ENCODE measurements at places on chromosomes 1 and 21. TPM values are rescaled to one million over a fixed set of nuclear protein-coding genes. Genes with fewer than 3 reads are reported as not detected.
A peak's percentile ranks its signal among the peaks of the same experiment; 100 is the strongest.

GRCh38 chr1:225155555-225155954 lies 226.1 kb downstream of the DNAH14 start:
- no peak for DNase-seq

DNA sequence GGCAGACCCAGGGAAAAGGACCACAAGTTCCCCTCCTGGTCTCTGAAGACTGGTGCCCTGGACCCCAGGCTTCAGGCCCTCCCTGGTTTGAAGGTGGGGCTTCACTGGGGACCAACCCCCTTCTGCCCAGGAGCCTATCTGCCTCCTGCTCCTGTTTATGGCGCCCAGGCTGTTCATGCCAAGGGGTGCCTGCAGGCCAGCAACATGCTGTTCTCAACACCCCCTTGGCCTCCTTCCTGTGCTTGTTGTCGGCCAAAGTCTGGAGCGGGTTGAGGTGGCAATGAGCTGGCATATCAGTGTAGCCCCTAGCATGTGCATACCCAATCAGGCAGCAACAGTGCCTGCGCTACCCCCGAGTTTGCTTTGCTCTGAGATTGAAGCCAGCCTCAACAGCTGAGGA lies 46.3 kb downstream of the ATP6V1G3 start:
- DNase-seq, result no peak

DNA sequence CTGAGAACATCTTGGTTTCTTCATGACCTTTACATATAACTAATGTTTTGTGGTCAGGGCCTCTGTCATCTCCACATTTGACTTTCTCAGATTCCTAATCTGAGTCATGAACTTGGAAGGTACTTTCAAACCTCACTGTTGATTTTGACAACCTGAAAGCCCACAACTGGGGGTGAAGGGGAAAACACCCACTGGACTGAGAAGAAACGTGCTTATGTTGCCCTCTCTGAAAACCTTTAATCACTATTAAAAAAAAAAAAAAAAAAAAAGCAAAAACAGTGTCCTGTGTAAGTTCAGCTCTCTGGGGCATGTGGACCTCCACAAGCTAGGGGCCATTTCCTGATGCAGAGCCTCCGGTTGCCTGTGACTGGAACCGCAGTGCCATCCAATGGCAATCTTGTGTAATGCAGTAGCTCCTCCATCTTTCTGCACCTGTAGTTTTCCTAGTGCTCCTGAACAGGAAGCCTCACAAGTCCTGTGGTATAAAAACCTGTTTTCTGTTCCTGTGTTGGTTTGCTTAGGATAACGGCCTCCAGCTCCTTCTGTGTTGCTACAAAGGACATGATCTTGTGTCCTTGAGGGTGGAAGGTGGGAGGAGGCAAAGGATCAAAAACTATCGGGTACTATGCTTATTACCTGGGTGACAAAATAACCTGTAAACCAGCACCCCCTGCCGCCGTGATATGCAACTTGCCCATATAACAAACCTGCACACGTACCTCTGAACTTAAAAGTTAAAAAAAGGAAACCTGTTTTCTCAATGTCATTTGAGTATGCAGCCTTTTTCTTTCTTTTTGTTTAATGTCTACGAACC lies 124.5 kb downstream of the ZNF648 start:
- peak; percentile 36 for DNase-seq

GRCh38 chr1:33575324-33575879 lies 103.0 kb downstream of the ZSCAN20 start:
- DNase-seq, result no peak

DNA sequence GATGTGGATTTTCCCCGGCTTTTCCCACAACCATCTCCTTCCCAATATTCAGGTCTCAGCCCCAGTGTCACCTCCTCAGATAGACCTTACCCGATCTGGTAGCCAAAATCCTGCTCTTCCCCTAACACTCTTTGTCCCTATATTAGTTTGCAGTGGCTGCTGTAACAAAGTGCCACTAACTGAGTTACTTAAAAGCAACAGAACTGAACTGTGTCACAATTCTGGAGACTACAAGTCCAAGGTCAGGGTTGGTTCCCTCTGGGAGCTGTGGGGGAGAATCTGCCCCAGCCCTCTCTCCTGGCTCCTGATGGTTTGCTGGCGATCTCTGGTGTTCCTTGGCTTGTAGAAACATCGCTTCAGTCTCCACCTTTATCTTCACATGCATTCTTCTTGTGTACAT lies 64.0 kb downstream of the NENF start:
- DNase-seq, result no peak

DNA sequence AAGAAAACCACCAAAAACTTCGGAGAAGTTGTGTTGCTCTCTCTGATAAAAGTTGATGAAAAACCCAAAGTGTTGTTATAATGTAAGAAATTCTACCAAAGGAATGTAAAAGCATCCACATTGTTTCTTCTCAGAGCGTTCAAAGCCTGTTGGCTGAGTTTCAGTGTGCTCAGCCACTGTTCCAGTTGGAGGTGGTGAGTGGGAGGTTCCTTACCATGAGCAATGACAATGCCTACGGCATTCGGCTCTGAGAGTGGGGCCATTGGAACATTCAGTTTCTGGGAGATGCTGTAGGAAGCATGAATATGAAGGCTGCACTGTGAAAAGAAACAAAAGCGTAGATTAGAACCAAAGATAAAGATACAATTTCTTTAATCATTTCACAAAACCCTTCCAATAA lies 20.5 kb upstream of the MYBPHL start:
- no peak for DNase-seq

DNA sequence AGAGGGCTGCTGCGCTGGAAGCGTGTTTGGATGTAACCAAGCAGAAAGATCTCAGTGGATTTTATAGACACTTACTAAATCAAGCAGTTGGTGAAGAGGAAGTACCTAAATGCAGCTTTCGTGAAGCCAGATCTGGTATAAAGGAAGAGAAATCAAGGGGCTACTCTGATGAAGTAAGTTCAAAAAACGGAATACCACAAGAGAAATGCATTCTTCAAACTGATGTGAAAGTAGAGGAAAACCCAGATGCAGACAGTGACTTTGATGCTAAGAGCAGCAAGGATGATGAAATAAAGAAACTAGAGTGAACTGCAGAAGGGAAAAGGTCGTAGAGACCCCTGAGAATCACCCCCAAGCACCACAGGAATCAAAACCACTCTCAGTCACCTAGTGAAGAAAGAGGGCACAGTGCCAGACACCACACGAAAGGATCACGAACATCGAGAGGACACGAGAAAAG lies 40.8 kb upstream of the NEXN start:
- DNase-seq, result no peak

- no peak for DNase-seq
These were observed 224.6 kb upstream of the C1orf174 start for GRCh38 chr1:4124631-4125145.

- no peak for DNase-seq
These were observed 5.1 kb upstream of the PIGV start for GRCh38 chr1:26782521-26783212.

DNA sequence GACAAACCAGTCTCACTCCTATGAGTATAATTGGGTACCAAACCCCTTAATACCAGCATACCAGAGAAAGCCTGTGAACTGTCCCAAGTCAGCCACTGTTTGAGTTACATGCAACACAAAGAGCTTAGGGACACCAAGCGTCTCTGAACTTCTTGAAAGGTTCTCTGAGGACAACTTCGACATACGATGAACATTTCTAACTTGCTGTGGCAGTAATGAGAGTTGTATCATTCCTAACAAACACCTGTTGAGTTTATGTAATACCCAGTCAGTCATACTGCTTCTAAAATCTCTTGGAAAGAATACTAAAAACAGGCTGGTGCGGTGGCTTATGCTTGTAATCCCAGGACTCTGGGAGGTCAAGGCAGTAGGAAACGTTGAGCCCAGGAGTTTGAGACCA lies 18.4 kb downstream of the CCT8 start:
- DNase-seq, result no peak

DNA sequence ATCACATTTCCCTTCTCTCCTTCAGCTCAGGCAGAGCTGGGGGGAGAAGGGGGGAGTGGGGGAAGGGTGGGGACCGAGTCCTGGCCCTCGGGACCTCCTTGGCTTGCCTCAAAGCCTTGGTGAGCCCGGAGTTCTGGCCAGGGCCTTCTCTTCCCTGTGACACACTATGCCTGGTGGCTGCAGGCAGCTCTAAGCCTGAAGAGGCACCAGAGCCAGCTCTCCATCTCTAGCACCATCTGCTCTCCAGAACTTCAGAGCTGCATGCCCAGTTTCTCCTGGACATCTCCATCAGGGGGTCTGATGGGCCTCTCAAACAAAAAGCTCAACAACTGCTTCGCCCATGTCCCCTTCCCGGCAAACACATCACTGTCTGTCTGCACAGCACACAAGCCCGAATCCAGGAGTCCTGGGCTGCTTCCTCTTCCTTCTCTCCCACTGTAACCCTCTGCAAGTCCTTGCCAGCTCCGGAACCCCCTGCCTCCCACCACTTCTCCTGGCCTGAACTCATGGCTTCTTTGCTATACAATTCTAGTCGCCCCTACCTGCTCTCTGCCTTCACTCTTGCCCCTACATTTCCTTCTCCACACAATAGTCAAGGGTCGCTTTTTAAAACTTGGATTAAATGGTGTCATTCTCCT lies 26.5 kb downstream of the KIAA1614 start:
- DNase-seq, result no peak

DNA sequence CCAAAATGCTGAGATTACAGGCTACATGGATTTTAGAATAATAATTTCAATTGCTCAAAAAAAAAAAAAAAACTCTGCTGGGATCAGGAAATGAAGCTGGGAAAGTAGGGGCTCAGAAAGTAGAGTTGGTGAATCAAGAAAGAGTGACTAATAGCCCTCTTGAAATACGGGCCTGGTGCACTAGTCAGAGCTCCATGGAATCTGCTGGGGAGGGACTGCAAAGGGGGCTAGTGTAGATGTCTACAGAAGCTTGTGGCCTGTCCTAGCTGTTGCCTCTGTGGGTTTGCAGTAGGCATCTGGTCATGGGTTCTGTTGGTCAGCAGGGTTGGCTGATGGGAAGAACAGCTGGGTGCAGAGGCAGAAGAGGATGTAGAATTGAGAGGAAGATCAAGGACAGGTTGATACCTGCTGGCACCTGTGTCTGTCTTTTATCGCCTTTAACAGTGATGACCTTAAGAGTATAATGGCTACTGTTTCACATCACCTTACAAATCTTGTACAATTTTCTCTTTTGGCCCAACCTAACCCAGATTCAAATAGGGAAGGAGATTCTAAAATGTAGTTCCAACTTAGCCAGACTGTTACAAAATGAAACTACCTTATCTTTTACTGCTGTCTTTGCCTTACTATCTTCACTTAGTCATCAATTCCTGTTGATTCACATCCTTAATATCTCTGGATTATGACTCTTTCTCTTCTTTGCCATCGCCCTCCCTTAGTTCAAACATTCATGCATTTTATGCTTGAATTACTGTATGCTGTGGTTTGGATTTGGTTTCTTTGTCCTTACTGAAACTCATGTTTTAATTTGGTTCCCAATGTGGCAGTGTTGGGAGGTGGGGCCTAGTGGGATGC lies 126.2 kb downstream of the GIPC2 start:
- peak; percentile 60 for DNase-seq

DNA sequence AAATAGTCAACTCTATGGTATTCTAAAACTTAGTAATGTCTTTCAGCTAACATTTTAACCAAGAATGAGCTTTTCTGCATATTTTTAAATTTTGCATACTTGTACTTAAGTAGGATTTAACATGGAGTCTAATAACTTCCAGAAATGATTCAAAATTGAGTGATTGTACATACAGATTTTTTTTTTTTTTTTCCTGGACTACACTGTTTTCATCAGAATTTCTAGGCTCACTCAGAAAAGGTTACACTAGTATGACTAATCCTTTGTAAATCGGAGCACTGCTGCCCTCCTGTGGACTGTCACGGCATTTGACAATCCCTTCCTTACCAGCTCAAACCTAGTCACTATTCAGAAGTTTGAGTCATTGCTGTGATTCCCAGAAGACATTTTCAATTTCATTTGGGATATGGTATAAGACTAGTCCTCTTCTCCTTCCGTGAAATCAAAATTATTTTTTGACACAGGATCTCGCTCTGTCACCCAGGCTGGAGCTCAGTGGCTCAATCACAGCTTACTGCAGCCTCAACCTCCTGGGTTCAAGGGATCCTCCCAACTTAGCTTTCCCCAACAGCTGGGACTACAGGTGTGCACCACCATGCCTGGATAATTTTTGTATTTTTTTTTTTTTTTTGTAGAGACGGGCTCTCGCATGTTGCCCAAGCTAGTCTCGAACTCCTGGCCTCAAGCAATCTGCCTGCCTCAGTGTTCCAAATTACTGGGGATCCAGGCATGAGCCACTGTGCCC lies 45.5 kb downstream of the CD46 start:
- peak; percentile 94 for DNase-seq

GRCh38 chr1:109397581-109398342 lies at the start of gene SORT1:
Gene SORT1 (minus strand): TSS chr1:109397918. CDS start chr1:109397892, 26 bp downstream.
- DNase-seq, result peak; percentile 64

GRCh38 chr1:111221633-111222291 lies 5.8 kb upstream of the CHI3L2 start:
- DNase-seq, result no peak

DNA sequence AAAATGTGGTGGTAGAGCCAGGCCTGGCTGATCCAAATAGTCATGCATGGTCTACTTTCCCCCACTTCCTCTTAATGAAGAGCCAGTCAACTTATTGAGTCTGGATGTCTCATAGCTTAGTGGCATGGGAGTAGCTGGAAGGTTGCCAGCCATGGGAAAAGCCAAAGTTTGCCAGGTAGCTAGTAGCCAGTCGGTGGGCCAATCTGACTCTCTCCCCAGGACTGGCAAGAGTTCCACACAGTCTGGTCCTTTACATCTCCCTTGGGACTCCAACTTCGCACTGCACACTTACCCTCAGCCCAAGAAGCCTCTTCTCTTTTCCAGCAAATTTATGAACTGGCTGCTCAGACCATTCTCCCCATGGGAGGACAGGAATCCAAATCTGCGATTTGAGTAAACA lies 8.3 kb downstream of the WARS2 start:
- no peak for DNase-seq

DNA sequence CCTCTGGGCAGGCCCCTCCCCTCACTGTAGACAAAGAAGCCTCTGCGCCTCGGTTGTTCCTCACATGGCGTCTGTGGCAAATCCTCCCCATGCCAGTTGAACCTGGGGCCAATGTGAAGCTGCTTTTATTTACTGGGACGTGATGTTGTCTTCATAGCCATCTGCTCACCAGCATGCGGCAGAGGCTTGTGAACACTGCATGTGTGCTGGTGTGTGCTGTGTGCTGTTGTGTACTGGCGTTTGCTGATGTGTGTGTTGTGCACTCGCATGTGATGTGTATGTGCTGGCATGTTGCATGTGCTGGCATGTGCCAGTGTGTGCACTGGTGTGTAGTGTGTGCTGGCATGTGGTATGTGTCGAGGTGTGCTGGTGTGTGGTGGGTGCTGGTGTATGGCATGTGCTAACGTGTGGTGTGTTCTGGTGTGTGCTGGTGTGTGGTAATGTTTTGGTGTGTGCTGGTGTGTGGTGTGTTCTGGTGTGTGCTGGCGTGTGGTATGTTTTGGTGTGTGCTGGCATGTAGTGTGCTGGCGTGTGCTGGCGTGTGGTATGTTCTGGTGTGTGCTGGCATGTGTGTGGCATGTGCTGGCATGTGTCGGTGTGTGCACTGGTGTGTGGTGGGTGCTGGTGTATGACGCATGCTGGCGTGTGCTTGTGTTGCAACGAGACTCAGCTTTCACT lies 37.2 kb upstream of the TRAPPC10 start:
- DNase-seq, result no peak

GRCh38 chr1:236540813-236541465 lies 17.2 kb downstream of the LGALS8 start:
- no peak for DNase-seq

GRCh38 chr1:21830792-21831453 lies 18.9 kb downstream of the LDLRAD2 start:
- no peak for DNase-seq

Gene TAF12
- 17.4 TPM for total RNA-seq

Gene CD1D
- total RNA-seq, result 4.4 TPM

Gene ADAMTS1
- total RNA-seq, result 7.7 TPM

Gene GBP5
- 0.07 TPM for total RNA-seq

Gene NR1I3
- not detected for total RNA-seq
